ENCODE measurements at places on chromosomes 16 and 17.
A peak's percentile ranks its signal among the peaks of the same experiment; 100 is the strongest.

GRCh38 chr16:89506113-89506504 is 2.1 kb upstream of the SPG7 start:
- no peak for DNase-seq

GRCh38 chr17:57606111-57606875 is 138.8 kb downstream of the CCDC182 start:
- no peak for DNase-seq

DNA sequence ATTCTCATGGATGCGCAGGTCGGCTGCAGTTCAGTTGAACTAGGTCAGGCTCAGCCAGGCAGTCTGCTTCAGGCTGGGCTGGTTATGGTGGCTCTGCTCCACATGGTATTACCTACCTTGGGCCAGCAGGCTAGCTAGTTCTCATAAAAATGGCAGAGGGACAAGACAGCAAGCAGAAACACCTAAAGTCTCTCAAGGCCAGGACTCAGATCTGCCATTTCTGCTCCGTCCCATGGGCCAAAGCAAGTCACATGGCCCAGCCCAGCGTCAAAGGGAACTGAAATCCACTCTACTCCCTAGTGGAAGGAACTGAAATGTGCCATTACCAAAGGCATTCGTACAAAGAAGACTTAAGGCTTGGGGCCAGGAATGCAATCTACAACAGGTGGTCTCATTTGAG is 160.0 kb downstream of the TMEM132E start:
- no peak for DNase-seq

- DNase-seq, result no peak
Observed at GRCh38 chr17:17752821-17753321, 71.6 kb downstream of the RAI1 start.

GRCh38 chr16:79985606-79986005 is 385.1 kb upstream of the MAF start:
- DNase-seq, result no peak

- no peak for DNase-seq
Observed at GRCh38 chr16:54286090-54286365, 559 bp downstream of the IRX3 start.

- no peak for DNase-seq
Observed at GRCh38 chr17:7464081-7464480, 15.3 kb downstream of the ZBTB4 start.

GRCh38 chr16:86903068-86903467 is 324.7 kb downstream of the FOXL1 start:
- DNase-seq, result no peak

DNA sequence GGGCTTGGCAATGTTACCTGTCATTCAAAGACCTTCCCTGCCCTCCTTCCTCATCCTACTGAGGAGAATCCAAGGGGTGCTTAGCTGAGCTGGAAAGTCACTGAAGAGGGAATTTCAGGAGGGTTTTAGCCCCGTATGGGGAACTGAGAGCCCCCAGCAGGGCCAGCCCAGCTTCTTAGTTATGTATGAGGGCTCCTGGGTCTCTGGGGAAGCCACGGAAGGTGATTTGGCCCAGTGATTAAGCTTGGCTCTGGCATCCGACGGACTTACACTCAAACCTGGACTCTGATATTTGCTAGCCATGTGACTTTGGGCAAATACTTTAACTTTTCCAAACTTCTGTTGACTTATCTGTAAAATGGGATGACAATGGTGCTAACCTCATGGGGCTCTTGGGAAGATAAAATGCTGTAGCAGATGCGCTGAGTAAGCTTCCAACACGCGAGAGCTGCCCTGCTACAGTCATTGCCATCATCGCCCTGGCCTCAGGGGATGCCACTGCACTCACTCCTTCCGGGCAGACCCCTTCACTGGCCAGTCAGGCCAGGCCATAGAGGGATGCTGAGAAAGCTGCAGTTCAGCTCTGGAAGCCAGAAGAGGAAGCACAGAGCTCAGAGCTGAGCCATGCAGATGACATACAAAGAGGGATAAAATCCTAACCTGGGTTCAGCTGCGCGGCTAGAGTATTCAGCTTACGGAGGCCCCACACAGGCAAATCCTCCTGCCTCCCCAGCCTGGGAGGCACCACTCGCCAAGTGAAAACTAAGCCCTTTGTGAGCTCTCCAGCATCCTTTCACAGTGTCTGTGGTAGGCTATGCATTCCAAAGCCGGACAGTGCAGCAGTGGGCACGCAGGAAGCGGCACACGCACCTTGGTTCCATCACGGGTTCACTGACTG is 44.9 kb upstream of the PIK3R6 start:
- DNase-seq, result no peak

DNA sequence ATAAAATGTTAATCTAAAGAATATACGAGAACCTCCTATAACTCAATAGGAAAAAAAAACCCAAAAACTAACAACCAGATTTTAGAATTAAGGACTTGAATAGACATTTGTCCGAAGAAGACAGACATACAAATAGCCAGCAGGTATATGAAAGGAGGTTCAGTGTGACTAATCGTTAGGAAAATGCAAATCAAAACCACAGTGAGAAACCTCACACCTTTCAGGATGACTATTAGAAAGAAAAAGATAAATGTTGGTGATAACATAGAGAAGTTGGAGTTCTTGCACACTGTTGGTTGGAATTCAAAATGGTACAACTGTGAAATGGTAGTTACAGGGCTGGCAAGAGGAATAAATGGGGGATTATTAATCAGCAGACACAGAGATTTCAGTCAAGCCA is 339.0 kb downstream of the TMEM114 start:
- DNase-seq, result no peak

DNA sequence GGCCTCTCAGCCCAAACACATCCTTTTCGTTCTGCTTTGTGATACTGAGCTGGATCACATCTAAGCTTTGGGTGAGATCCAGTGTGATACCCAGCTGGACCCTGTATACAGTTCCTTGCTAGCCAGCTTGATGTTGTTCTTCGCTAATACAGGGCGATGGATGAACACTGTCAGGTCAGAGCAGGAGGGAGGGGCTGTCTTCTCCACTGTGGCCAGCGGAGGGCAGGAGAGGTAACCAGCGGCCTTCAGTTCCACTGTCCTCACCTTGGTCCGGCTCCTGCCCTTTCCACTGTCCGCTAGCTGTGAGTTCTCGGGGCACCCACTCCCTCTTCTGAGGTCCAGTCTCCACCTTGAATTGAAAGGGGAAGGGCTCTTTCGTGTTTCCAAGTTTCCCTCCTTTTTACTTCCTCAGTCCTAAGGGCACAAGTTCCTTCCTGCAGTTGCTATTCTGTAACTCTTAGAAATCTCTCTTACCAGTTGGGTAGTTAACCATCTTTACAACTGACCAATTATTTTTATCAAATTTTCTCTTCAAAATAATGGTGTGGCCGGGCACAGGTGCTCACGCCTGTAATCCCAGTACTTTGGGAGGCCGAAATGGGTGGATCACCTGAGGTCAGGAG is 3.0 kb upstream of the ZNF213 start:
- peak; percentile 12 for DNase-seq

DNA sequence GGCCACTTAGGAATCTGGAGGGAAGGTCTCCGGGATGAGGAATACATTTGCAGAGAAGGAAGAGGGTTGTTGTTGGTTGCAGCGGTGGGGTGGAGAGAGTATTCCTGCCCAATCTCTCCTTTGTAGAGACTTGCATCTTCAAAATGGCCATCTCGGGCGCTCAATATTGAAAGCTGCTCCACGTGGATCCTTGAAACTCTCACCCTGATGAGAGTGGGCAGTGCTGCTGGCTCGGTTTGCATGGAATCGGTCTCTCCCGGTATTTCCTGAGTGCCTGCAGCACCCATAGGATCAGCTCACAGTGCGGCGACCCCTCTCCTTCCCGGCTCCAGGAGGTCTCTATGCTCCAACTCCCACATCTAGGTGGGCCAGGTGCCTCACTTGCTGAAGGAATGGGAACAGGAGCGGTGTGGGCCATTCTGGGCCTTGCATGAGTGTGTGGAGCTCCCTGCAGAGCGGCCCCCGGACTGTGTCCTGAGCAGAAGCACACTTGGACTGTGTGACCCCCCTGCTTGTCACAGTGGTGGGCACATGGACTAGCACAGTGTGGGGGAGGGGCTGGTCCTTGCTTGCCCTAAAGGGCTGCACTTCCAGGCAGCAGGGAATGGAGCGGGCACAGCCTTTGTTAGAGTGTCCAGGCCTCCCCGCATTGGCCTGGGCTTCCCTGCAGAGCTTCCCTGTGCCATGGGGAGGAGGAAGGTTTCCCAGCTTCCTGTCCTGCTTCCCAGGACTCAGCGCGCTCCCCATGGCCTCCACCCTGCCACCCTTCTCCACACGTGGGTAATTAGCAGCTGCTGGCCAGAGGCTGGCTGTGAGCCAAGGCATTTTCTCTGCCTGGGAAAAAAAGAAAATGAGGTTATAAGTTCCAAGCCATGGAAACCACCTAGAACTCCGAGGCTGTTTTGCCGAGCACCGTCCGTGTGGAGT is 139.3 kb downstream of the IRF8 start:
- DNase-seq, result no peak

DNA sequence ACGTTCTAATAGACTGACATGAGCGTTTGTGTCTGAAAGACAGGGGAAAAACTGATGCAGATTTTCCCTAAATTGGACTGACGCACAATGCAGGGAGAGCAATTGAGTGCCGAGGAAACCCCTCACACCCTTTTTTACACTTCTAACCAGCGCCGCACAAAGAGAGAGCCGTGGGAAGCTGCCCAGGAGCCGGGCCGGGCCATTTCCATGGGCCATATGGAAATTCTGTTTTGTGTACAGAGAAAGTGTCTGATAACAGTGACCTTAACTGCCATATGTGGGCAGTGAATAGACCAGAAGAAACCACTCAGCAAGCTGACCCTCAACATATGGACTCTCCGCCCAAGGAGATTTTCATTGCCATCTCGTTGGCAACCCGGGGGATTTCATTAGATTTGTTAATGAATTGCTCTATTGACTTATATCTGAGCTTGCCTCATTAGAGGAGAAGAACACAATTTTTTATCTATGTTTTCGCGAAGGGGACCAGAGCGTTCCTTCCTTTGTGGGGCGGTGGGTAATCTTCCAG is 225.9 kb upstream of the IRX3 start:
- no peak for DNase-seq

DNA sequence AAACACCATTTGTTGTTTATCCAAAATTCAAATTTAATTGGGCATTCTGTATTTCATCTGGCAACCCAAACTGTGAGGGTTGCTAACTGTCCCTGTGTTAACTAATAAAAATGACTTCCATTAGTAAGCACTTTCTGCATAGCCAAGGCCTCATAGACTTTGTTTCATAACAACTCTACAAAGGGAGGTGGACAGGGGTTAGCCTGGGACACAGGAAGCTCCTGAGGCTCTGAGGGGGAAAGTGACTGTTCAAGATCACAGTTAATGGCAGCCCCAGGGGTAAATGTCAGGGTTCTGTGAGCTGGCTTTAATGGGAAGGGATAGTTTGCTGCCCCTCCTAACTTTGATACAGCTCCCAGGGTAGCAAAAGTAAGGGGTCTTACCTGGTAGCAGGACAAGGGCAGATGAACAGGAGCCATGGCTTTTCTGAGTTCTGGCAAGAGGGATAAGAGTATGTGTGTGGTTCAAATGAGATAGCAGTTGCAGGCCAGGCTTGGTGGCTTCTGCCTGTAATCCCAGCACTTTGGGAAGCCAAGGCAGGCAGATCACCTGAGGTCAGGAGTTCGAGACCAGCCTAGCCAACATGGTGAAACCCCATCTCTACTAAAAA is 2.2 kb downstream of the HEATR9 start:
- DNase-seq, result no peak

- DNase-seq, result no peak
Observed at GRCh38 chr16:79402920-79403319, 197.6 kb downstream of the MAF start.

DNA sequence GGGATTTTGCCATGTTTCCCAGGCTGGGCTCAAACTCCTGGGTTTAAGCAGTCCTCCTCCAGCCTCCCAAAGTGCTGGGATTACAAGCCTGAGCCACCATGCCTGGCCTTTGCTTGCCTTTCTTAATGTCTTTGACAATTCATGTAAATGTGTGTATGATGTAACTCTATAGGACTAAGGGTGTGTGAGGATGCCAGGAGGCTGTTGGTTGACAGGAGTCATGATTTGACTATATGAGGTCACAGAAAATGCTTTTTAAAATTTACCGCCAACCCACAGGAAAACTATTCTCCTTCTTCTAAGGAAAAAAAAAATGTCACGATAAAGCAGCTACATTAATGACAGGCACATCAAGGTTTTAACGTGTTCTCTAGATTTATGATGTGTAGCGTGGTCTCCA is 118.8 kb downstream of the WWOX start:
- DNase-seq, result no peak

- DNase-seq, result no peak
Observed at GRCh38 chr16:69467080-69467479, 42.7 kb downstream of the CYB5B start.

DNA sequence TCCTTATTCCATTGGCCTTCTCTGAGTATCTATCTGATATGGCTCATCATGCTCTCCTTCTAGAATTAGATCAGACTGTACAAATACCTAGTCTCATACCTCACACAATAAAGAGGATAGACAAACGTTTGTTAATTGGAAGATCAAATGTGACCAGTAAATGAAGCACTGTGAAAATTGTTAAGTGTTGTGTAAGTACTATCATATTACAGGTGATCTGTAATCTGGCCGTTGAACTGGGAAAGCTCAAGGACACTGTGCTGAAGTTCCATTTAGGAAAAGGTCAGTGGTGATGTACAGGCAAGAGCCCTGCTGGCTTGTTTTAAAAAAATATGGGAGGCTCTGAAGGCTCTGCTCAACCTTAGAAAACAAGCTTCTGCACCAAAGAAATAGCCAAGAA is 38.5 kb upstream of the CORO6 start:
- DNase-seq, result no peak

DNA sequence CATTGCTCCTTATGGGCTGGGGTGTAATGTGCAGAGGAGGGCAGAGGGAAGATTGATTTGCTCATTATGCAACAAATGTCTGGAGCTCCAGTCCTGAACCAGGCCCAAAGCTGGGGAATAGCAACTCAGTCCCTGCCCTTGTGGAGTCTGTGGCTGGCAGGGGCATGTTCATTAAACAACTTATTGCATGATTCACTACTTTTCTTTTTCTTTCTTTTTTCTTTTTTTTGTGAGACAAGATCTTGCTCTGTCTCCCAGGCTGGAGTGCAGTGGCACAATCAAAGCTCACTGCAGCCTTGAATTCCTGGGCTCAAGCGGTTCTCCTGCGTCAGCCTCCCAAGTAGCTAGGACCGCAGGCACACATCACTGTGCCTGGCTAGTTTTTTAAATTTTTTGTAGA is 23.1 kb downstream of the MSI2 start:
- no peak for DNase-seq

DNA sequence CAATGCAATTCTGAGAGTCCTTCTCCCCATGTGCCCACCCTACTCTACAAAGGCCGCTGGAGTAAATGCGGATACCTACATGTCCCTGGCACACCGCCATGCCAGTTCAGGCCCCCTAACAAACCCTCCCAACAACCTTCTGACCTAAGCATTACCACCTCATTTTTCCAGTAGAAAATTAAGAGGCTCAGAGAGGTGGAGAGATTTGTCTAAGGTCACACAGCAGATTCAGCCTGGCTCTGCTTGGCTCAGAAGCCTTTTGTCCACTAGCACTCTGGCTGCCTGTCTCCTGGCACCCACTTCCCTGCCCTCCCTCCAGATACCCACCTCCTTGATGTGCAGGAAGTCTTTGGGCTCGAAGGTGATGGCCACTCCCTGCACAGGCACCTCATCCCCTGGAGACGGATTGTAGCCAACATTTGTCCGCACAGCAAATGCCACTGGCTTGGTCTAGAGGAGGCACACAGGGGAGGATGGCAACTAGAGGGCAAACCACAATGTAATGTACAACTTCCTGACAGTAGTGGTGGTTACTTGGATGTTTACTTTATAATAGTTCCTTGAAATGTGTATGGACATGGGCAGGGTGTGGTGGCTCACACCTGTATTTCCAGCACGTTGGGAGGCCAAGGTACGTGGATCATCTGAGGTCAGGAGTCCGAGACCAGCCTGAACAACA is 10.2 kb downstream of the CACNB1 start:
- no peak for DNase-seq
